ENCODE measurements at places on chromosomes 2 and 18.

DNA sequence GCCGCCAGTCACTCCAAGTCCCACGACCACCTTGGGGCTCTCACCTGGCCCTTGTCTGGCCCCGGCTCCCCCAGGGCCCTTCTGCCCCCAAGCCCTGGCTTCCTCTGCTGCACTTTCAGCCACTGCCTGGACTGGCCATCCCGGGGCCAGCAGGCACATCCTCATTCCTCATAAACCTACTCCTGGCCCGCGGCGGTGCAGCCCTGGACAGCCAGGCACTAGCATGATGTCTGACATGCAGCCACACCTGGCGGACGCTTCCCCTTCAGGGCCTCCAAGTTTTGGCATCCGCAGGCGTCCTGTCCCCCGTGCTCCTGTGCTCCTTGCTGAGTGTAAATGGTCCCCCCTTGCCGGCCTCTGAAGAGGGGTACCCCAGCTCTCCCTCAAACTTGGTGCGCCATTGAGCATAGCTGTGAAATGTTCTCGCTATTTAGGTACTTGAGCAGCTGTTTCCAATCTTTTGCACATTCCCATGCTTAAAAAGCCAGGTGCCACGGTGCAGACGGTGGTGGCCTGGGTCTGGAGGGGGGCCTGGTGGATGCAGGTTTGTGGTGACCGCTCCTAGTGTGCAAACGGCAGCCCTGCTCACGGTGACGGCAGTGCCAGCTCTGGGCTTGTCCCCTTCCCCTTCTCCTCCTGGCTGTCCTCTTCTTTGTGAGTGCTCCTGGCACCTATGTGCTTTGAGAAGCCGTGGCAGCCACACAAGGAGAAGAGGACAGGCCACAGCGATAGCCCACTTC lies 123.8 kb downstream of the MBP start:
- DNase-seq = no peak

DNA sequence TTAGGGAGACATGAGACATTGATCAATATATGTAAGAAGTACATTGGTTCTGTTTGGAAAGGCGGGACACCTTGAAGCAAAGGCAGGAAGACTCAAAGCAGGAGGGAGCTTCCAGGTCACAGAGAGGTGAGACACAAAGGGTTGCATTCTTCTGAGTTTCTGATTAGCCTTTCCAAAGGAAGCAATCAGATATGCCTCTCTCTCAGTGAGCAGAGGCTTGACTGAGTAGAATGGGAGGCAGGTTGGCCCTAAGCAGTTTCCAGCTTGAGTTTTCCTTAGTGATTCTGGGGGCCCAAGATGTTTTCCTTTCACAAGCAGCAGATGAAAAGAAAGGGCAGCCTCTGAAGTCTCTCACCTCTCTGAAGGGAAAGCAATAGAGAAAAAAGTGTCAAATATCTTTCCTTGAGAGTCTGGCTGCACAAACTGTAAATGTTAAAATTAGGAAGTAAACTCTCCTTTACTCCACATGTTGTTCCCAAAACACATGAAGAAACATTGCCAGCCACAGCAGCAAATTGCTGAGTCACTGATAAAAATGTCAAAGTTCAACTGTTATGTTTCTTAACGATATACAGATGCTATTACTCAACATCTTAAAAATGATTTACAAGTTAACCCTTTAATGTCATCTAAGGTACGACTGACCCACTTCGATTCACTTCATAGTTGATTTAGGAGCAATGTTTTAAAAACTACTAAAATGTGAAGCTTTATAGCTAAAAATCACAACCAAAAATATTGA lies 40.3 kb downstream of the CYB5A start:
- no peak for DNase-seq

- DNase-seq = no peak
Measured at GRCh38 chr18:63892566-63892965, 5.1 kb downstream of the SERPINB2 start.

GRCh38 chr2:71332435-71332796 lies 834 bp downstream of the ZNF638 start:
- no peak for DNase-seq

- DNase-seq = no peak
Measured at GRCh38 chr18:47206945-47207637, 30.9 kb upstream of the IER3IP1 start.

- no peak for DNase-seq
Measured at GRCh38 chr2:240143276-240143675, 2.8 kb upstream of the OTOS start.

- DNase-seq = no peak
Measured at GRCh38 chr2:55451699-55452098, 32.0 kb upstream of the CCDC88A start.

- peak; percentile 74 for DNase-seq
Measured at GRCh38 chr2:98508709-98509066, 64.0 kb downstream of the INPP4A start.

DNA sequence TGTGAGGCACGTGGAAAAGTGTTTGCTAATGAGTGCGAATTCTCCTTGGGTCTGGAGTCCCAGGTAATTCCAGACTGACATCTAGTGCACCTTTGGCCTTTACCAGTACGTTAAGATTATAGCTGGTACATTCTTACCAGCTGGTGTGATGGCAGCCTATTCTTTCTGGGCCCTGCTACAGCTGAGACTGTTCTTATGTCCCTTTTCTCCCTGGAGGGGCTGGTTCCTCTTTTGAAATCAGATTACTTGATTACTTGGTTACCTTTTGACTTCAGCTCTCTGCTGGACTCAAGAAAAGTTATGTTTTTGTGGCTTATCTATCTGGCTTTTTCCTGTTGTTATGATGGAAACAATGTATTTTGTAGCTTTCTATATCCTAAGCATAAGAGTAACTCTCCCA lies 14.5 kb downstream of the CABYR start:
- no peak for DNase-seq

- no peak for DNase-seq
Measured at GRCh38 chr2:226213717-226214116, 585.9 kb downstream of the IRS1 start.

DNA sequence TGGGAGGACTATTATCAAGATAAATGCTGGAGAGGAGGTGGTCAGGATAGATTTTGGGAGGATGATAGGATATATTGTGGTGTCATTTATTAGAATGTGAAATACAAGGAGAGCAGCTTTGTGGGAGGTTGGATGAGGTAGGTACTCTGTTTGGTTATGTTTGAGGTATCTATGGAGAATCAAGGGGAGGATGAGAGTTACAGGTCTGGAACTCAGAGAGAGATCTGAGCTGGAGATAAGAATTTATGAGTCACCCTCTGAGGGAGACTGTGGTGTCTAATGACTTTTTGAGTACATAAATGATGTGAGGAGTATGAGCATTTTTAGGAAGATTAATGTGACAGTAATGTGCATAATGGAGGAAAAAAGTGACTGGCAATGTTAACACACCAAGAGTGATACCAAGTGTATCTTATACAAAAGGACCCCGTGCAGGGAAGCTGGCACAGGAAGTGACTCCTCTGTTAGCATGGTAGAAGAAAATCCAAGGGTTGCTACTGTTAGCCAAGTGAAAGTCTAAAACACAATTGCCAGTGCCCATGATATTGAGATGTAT lies 48.2 kb downstream of the CRIM1 start:
- peak; percentile 10 for DNase-seq

DNA sequence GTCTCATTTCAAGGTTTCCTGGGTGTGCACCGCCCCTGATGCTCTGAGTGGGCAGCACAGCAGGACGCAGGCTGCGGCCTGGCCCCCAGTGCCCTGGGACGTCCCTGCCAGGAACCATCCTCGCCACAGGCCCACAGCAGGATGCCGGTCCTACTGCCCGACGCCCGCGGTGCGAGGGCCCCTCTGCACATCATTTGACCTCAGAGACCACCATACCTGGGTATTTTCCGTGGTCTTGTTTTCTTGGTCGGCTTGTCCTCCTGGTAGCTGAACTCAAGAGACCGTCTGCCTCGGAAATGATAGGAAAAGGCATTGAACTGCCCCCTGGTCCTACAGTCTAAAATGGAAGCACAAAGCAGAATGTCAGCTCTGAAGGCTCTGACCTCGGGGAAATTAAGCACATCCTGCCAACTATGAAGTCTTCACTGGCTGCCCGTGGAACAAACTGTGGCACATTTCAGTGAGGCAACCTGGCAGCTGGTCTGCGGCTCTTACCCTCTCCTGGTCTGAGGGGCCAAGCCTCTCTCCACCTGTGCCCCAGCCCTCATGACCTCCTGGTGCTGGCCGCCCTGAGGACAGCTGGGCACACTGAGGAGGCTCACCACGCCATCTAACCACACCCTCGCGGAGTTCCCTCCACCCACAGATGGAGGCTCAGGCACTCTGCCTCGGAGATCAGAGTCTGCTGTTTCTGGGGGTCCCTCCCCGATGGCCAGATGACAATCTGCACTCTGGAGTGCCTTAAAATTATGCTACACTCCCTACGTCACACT lies 105.0 kb downstream of the PXDN start:
- DNase-seq = no peak

DNA sequence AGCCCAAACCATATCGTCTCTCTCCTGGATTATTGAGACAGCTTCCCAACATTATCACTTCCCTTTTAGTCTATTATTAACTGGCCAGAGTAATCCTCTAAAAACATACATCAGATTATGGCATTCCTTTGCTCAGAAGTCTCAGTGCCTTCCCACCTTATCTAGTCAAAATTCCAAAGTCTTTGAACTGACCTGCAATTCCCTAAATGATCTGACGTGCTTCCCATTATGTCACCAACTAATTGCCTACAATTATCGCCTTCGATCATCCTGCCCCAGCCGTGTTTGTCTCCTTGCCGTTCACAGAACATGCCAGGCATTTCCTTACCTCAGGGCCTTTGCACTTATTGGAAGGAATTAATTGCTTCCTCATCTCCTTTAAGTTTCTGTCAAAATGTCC lies 332.4 kb downstream of the IRS1 start:
- no peak for DNase-seq

GRCh38 chr2:205696927-205697441 lies 14.7 kb downstream of the NRP2 start:
- no peak for DNase-seq

DNA sequence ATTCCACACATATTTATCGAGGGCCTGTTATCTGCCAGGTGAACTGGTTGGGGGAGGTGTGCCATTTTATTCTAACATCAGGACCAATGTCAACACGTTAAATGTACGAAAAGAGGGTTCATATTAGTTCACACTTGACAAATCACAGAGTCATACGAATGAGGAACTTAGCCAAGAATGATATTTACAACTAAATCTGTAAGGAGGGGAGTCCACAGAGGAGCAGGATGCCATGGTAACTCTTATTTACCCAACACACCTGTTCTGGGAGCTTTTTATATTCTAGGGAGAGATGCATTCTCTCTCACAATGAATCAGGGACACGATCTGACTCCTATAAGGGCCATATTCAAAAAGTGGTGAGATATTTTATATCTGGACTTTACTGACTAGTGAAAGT lies 144.1 kb downstream of the CDC42EP3 start:
- no peak for DNase-seq

- no peak for DNase-seq
Measured at GRCh38 chr2:222797871-222798270, 63.0 kb upstream of the ACSL3 start.

DNA sequence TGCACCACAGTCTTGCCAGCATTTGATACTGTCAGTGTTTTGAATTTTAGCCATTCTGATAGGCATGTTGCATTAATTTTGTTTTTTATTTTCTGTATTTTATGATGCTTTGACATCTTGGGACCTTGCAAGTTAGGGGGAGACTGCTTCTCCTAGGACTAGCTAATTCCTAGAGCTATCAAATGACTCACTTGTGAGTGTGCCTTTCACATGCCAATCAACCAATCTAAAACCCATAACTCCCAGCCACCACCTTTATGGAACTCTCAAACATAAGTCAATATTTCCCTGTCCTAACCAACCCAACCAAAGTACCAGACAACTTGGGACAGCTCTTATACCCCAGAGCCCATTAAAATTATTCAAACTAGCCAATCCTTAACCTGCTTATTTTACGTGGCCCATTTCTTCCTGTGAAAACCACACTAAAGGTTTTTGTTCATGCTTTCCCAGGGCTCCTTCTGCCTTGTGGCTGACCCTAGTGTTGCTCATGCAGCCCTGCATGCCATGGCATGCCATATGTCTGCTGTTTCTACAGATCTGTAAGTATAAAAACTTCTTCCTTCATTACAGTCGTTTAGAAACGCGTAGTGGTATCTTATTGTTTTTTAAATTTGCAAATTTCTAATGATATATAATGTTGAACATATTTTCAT lies 230.1 kb downstream of the GPD2 start:
- DNase-seq = no peak

GRCh38 chr2:11896386-11896785 lies 150.0 kb downstream of the LPIN1 start:
- DNase-seq = no peak

DNA sequence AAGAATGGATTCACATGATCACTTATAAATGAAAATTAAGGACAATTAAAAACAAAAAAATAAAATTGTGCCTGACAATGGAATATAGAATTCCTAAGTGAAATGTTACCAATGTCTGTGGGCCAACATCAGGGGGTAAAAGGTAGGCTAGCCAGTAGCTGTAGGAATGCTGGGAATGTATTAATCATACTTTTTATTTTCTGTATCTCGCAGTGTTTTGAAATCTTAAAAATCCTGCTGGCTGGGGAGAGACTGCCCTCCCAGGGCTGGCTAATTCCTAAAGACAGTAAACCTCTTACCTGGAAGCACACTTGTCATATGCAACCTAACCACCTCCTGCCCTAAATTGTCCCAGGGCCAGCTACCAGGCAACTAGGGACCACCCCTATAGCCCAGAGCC lies 69.8 kb downstream of the REV1 start:
- DNase-seq = no peak

GRCh38 chr2:237156031-237156856 lies 70.6 kb downstream of the COPS8 start:
- DNase-seq = peak; percentile 73

DNA sequence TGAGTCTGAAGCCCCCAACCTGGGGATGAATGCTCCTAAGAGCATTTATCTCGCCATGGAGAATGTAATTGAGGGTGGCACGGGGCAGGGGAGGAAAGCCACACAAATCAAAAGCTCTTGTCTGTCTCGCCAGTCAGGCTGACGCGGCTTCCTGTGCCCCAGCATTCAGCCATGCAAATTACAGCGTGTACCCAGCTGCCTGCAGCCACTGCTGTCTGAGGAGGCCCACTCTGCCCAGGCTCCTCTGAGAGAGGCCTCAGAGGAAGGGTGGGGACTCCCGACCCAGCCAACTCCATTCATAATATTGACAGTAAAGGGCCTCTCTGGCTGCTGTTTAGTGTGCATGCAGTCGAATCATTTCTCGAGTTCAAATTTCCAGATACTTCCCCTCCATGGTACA lies 22.0 kb downstream of the SMAD7 start:
- peak; percentile 77 for DNase-seq

DNA sequence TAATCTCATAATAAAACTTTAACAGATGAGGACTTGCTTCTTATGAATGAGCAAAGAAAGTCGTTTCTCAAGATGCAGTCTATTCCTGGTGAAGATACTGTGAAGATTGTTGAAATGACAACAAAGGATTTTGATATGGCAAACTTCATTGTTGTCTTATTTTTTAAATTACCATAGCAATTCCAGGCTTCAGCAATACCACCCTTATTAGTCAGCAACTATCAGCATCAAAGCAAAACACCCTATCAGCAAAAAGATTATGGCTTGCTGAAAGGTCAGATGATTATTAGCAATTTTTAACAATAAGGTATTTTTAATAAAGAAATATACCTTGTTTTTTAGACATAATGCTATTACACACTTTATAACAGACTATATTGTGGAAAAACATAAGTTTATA lies 88.3 kb downstream of the COL5A2 start:
- DNase-seq = no peak

GRCh38 chr18:57776767-57777166 lies 26.3 kb downstream of the ATP8B1 start:
- no peak for DNase-seq

Measured in stimulated activated CD4-positive, alpha-beta T cell treated with anti-CD3 and anti-CD28 coated beads, Interleukin-1b, Interleukin-23, amount 100 ng/mL, for 48 hours (primary cell).